ENCODE measurements at places on chromosomes 5 and 9. TPM values are rescaled to one million over a fixed set of nuclear protein-coding genes. Genes with fewer than 3 reads are reported as not detected.

The SSBP2 gene
- total RNA-seq: 30.8 TPM

The ORM2 gene
- not detected for total RNA-seq

The OTP gene
- total RNA-seq: not detected

The RNF14 gene
- total RNA-seq: 49.1 TPM

The PCDHA5 gene
- not detected for total RNA-seq

The TLX3 gene
- total RNA-seq: not detected

The GALT gene
- 27.2 TPM for total RNA-seq

The CREBRF gene
- total RNA-seq: 38.8 TPM

The SMIM32 gene
- not detected for total RNA-seq

The OLFML2A gene
- total RNA-seq: 33.7 TPM

The ADAMTSL1 gene
- total RNA-seq: 27.9 TPM

The FYB1 gene
- under 0.01 TPM for total RNA-seq

The SLC23A1 gene
- total RNA-seq: not detected

The ZNF189 gene
- total RNA-seq: 21.8 TPM

The MYOZ3 gene
- 0.77 TPM for total RNA-seq

The MYO10 gene
- total RNA-seq: 95.5 TPM

The SLC46A2 gene
- not detected for total RNA-seq

The FOXD4L6 gene
- not detected for total RNA-seq

The OR1J2 gene
- total RNA-seq: 0.33 TPM

The MAST4 gene
- 10.5 TPM for total RNA-seq

The CYSRT1 gene
- total RNA-seq: 0.51 TPM

Data from fibroblast of lung (primary cell).